ENCODE measurements at places on chromosomes 6 and 20.

DNA sequence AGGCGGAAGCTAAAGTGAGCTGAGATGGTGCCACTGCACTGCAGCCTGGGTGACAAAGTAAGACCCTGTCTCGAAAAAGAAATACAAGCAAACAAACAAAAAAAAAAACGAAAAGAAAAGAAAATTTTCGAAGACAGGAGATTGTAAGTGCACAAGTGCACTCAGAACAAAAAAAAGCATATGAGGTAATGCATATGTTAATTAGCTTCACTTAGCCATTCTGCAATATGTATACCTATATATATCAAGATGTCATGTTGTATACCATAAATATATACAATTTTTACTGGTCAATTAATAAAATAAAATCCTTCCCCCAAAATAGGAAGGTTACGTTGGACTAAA lies 127.5 kb downstream of the RIN2 start:
- DNase-seq = no peak

DNA sequence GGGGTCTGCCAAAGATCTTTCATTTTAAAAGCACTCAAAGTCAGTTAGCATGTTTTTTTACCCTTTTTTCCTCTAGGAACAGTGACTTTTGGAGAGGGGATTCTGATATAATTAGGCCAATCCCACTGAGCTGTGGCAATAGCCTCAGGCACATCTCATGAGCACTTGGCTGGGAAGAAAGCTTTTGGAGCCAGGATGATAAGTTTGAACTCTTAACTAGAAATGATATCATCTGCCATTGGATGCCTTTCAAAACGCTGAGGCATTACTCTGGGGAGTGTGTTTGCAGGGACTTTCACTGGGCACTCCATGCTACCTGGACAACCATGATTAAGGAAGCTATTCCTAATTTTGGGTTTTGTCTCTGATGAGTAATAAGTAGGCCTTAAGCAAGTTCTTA lies 3.7 kb downstream of the SCGN start:
- DNase-seq = no peak

DNA sequence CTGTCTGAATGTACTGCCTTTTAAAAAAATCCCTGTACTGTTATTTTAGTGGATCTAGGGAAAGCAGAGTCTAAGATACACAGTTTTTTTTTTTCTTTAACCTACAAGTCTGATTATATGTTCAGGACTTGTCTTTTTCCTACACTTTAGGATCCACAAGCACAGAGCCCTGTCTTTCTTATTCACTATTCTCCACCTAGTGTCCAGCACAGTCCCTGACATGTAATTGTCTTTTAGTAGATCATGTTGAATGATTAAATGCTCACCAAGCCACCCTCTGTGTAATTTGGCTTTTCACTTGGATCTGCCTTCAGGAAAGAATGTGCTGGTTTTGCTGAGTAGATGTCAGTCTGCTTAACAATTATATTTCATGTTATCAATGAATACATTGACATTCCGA lies 35.8 kb upstream of the YWHAB start:
- no peak for DNase-seq

DNA sequence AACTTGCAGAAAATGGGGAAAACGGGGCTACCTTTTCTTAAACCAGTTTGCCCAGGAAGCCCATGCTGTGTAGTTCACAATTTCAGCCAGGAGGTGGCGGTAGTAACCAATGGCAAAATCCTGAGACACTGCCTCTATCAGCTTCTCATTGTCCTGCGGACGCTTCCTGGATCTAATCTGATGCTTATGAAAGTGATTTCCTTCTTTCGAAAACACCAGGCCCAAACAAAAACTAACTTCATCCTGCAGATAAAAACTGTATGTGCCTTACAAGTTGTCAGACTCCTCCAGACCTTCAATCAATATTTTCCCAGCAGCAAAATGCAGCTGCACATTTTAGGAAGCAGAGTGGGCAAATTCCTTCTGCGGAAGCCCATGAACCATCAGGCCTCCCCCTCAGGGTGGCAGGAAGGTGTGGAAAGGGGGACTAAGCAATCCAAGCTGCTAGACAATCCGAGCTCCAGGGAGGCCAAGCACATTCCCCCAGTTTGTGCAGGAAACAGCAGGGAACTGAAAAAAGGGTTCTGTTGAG lies 88.5 kb downstream of the LY86 start:
- peak; percentile 54 for DNase-seq

- no peak for DNase-seq
These were observed 11.7 kb downstream of the SOD2 start for GRCh38 chr6:159681191-159681880.

DNA sequence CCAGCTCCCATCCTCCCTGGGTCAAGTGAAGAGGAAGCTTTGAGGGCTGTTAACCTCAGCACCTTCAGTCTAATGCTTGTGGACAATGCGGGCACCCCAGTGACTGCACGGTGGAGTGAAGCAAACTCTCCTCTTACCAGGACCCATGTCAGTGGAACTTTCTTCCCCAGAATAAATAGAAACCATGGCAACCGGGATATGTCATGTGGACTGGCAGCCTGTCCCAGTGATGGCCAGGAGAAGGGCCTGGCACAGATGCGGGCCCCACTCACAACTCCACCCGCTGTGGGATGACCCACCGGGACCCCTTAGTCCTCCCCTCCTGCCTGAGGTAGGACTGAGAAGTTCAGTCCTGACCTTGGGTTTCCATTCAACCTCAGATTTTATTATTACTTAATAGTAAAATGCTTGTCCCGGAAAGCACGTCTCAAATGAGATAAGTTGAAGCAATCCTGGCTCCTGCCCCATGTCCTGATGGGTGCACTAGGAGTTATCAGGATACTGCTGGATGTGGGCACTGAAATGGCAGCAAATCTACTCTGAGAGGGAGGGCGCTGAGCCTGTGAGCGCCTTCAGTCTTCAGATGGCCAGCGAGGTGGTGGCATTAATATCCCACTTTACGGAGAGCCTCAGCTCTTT lies 23.5 kb downstream of the TOX2 start:
- DNase-seq = no peak

- no peak for DNase-seq
These were observed 6.7 kb downstream of the LRRC73 start for GRCh38 chr6:43503443-43503842.

- no peak for DNase-seq
These were observed 4.2 kb downstream of the SCML4 start for GRCh38 chr6:107819964-107820337.

GRCh38 chr20:44961870-44962267 lies 1.7 kb upstream of the TOMM34 start:
- DNase-seq = no peak

- DNase-seq = no peak
These were observed 29.3 kb downstream of the ADGRG6 start for GRCh38 chr6:142331075-142331551.

DNA sequence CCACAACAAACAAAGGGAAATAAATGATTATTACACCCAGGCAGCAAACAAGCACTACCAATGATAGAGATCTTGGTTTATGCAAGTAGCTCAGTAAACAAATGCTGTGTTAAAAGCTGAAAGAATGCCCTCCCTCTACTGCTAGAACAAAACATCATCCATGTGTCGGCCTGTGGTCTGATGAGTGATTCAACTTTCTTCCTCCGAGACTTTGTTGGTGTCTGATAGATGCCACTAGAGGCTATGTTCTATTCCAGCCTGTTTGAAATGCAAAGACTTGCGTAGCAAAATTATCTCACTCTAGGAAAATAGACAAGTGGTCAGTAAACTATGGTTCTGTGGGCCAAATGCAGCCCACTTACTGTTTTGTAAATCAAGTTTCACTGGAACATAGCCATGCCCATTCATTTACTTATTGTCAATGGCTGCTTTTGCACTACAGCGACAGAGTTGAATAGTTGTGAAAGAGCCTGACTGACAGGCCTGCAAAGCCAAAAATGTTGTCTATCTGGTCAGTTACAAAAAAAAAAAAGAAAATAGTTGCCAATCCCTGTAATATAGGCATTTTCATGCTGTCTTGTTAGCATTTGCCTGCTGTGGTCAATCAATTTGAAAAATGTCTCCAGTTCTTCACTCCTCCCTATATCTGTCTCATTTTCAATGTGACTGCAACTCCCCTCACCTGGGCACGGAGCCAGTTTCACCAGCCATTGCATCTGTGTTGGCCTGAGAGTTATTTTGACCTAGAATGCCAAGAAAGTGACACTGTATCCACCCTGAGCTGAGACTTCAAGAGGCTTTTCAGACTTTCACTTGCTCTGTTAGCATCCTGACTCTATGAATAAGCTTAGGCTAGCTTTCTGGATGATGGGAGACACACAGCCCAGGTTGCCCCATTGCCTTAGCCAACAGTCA lies 544.6 kb upstream of the BTBD3 start:
- DNase-seq = no peak

- no peak for DNase-seq
These were observed 109.9 kb downstream of the TMEM242 start for GRCh38 chr6:157213426-157213825.

DNA sequence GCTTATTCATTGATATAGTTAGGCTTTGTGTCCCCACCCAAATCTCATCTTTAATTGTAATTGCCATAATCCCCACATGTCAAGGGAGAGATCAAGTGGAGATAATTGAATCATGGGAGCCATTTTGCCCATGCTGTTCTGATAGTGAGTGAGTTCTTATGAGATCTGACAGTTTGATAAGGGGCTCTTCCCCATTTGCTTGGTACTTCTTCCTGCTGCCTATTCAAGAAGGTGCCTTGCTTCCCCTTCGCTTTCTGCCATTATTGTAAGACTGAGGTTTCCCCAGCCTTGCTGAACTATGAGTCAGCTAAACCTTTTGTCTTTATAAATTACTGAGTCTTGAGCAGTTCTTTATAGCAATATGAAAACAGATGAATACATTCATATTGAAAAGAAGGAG lies 45.6 kb downstream of the CENPW start:
- no peak for DNase-seq

- no peak for DNase-seq
These were observed 48.3 kb downstream of the FAM217A start for GRCh38 chr6:4030669-4031068.

GRCh38 chr20:1484438-1485116 lies 6.6 kb downstream of the SIRPB2 start:
- DNase-seq = no peak

DNA sequence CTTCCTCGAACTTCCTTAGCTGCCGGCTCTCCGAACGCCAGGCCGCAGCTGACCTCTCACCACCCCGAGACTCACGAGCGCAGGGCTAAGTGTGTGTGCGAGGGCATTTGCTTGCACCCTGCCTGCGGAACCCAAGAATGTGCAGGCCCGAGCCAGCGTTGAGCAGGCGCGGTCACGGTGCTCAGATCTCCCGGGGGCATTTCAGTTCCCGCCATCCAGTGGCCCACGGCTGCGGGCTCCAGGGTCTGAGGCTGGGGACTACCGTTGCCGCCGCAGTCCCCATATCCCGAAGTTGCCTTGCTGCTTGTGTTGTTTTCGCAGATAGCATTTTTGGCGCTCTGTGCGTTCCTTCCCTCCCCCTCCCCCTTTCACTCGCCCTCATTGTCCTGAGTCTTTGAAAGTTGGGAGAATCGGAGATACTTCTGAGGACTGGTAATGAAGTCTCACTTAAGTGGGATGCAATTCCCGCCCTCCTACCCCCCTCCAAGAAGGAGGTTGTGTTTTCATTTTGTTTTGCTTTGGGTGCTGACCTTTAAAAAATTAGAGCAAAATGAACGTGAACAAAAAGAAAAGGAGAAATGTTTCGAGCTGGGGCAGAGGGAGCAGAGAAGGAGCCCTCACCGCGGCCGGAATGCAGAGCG lies 1.7 kb downstream of the NR2E1 start:
- DNase-seq = no peak

- no peak for DNase-seq
These were observed 84.0 kb upstream of the TULP1 start for GRCh38 chr6:35596448-35597442.

DNA sequence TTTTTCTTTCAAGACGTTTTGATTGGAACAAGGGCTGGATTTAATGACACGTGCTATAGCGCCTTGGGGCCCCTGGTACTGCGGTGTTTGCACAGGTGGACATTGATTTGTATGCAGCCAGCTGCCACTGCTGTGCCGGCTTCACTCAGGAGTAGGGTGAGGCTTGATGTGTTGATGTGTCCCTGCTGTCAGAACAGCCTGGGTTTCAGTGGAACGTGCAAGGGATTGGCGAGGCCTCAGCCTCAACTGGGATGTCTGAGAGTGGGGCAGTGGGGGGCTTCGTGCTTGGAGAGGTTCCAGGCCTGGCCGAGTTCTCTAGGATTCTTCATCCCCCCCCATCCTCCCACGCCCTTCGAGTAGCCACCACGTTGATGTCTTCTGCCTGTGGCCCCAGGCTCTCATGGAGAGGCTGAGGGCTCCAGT lies 23.0 kb downstream of the PYGB start:
- no peak for DNase-seq

DNA sequence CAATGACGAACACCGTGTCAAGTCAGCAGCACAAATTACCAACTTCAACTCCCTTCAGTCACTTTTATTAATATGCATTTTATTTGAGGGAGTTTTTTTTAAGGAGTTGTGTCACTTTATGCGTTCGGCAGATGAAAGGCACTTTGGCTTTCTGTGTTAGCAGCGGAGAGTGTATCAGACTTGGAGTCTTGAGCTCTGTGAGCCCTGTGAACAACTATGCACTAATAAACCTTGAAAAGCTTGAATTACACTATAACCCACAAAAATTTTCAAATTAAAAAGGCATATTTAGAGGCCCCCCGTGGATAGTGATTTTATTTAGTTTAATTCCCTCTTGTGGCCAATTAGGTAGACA lies 335.3 kb upstream of the NT5E start:
- no peak for DNase-seq

- DNase-seq = no peak
These were observed 23.5 kb downstream of the CFAP206 start for GRCh38 chr6:87431263-87431662.

- peak; percentile 12 for DNase-seq
These were observed 120.2 kb upstream of the AFDN start for GRCh38 chr6:167706313-167707109.

DNA sequence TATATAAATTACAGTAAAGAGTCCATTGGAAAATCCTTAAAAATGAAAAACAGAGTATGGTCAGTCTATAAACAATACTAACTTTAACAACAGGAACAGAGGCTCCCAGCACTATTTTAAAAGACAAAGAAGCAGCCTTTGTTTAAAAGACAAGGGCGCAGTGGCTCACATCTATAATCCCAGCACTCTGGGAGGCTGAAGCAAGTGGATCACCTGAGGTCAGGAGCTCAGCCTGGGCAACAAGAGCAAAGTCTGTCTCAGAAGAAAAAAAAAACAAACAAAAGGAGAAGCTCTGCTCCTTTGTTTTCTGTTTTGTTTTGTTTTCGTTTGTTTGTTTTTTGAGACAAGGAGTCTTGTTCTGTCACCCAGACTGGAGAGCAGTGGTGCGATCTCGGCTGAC lies 89.4 kb downstream of the DTNBP1 start:
- no peak for DNase-seq

DNA sequence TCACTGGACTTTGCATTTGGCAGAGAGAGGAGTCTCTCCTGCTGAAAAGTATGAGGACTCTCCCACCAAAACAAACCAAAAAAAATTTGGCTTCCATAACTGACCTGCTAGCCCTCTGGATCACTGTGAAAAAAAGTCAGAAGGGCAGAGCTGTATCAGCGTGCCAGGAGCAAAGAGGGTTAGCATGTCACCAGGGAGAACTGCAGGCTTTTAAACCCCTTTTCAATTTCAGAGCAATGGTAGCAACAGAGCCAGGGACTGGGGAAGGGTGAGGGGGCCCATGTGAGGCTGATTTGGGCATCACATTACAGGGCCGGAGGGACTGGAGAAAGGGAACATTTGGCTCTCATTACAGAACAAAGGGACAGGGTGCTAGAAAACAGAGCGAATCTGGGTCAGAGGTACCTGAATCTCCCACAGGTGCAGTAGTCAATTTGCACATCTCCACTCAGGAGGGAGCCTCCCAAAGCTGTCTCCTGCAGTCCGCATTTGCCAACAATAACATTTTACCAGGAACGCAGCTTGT lies 185.7 kb upstream of the EYA4 start:
- no peak for DNase-seq

All from stimulated activated CD4-positive, alpha-beta T cell treated with anti-CD3 and anti-CD28 coated beads, Interleukin-1b, Interleukin-23, amount 100 ng/mL, for 1 hour (primary cell).